ENCODE measurements at places on chromosomes 6 and 20.

- no peak for DNase-seq
Observed at GRCh38 chr20:2051946-2052345, 49.7 kb upstream of the STK35 start.

GRCh38 chr6:74402781-74403180 lies 706.8 kb downstream of the CD109 start:
- no peak for DNase-seq

DNA sequence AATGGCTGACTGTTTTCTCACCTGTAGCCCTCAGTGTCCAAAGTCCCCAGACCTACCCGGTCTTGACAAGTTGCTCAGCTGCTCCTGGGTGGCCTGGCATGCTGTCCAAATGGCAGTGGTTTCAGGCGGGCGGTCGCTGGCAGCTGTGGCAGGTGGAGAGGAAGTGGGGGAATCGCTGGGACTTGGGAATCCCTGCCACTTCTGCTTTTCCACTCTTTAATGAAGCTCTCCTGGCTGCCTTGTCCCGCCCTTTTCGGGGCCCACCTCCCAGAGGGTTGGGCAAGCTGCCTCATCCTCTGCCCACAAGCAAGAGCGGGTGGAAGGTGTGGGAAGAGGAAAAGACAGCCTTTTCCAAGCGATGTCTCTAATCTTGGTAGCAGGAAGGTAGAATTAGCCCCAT lies at the start of gene OCSTAMP:
OCSTAMP (minus strand) TSS at position 194 of the 400 bp plus-strand sequence; CDS start at position 100, 94 bp downstream.
- no peak for DNase-seq

GRCh38 chr6:2430612-2431011 lies 185.2 kb upstream of the GMDS start:
- DNase-seq: no peak

GRCh38 chr6:129717277-129717676 lies 7.3 kb upstream of the ARHGAP18 start:
- no peak for DNase-seq

- no peak for DNase-seq
Observed at GRCh38 chr6:37531026-37531425, 31.3 kb upstream of the CCDC167 start.

DNA sequence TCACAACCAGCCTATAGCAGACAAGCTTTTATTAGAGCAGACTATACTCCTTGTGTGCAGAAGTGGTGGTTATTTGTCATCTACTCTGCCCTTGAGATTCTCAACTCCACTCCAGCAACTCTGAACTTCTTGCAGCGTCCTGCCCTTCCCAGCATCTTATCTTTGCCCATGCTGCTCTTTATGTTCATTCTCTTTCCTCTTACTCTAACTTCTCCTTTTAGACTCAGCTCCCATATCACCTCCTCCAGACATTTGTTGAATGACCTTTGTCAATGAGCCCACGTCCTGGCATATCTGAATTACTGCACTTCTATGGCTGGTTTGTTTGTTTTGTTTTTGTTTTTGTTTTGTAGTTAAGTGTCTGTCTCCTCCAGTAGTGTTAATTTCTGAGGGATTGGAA lies 81.2 kb downstream of the KCNQ5 start:
- no peak for DNase-seq

- peak; percentile 83 for DNase-seq
Observed at GRCh38 chr20:31670371-31671228, 32.9 kb downstream of the COX4I2 start.

- no peak for DNase-seq
Observed at GRCh38 chr20:63745961-63746731, 6.6 kb downstream of the SLC2A4RG start.

Data from C1 segment of cervical spinal cord (tissue), 14 donors.